GM12878 (cell line): ENCODE measurements at places on chromosomes 4 and X.

DNA sequence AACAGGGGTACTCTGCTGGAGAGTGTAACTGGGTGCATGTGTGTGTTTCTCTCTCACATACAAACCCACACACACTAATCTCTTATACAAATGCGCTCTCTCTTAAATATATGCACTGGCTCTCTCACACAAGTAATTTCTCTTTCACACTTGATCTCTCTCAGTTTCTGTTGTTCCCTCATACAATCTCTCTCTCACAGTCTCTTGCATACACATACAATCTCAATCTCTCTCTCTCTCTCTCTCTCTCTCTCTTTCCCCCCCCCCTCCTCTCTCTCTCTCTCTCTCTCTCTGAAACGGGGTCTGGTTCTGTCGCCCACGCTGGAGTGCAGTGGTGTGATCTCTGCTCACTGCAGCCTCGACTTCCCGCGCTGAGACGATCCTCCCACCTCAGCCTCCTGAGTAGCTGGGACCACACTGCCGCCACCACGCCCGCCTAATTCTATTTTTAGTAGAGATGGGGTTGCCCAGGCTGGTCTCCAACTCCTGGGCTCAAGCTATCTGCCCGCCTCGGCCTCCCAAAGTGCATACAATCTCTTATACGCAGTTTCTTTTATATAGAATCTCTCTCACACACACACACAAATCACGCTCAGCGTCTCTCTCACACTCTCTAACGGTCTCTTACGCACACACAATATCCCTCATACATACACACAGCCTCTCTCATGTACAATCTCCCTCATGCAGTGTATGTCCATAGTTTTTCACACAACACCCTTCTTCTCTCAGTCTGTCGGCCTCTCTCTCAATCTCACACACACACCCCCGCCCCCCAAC lies 518 bp upstream of the FAM241A start:
- H3K36me3 ChIP-seq: no peaks in the 10 kb centered on the region
- H3K27me3 ChIP-seq: peaks cover 2% of the 10 kb centered on the region
- DNase-seq: peak; percentile 16
- H3K4me1 ChIP-seq: peaks cover 5% of the 10 kb centered on the region; the same call in 1 of the 2 replicates
- H3K27ac ChIP-seq: no peak overlapping the region
- no peak overlapping the region; the same call in 1 of the 2 replicates for H3K4me3 ChIP-seq

- H3K27ac ChIP-seq: no peak overlapping the region
- H3K36me3 ChIP-seq: no peaks in the 10 kb centered on the region
Observed at GRCh38 chr4:3468154-3468553, 5.0 kb downstream of the DOK7 start.

GRCh38 chrX:135625995-135626394 lies 87.4 kb upstream of the CT45A1 start:
- H3K4me3 ChIP-seq: no peak overlapping the region
- no peaks in the 10 kb centered on the region for H3K27me3 ChIP-seq
- H3K27ac ChIP-seq: no peak overlapping the region
- no peak for DNase-seq
- no peaks in the 10 kb centered on the region for H3K36me3 ChIP-seq

GRCh38 chrX:38216642-38217041 lies 4.0 kb downstream of the SRPX start:
- H3K36me3 ChIP-seq: no peaks in the 10 kb centered on the region
- H3K27ac ChIP-seq: no peak overlapping the region
- DNase-seq: no peak
- H3K4me3 ChIP-seq: no peak overlapping the region
- H3K4me1 ChIP-seq: no peaks in the 10 kb centered on the region

DNA sequence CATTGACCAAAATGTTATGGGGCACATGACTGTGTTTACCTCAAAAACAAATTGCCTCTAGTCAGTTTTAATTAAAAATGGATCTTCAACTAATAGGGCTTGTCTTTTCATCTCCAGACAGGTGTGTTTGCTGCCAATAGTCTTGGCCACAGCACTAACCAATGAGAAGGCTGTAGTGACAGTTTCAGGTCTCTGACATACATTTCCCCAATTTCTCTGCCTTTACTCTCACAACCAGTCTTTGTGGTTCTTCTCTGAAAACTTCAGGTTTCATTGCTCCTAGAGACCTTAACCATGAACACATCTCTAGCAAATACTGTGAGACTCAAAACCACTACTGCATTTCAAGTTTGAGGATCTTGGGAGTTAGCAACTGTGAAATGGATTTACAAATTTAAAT lies 3.5 kb upstream of the EDNRA start:
- DNase-seq: no peak
- H3K4me1 ChIP-seq: no peaks in the 10 kb centered on the region
- H3K36me3 ChIP-seq: no peaks in the 10 kb centered on the region
- H3K27me3 ChIP-seq: peaks cover 3% of the 10 kb centered on the region
- no peak overlapping the region for H3K27ac ChIP-seq

DNA sequence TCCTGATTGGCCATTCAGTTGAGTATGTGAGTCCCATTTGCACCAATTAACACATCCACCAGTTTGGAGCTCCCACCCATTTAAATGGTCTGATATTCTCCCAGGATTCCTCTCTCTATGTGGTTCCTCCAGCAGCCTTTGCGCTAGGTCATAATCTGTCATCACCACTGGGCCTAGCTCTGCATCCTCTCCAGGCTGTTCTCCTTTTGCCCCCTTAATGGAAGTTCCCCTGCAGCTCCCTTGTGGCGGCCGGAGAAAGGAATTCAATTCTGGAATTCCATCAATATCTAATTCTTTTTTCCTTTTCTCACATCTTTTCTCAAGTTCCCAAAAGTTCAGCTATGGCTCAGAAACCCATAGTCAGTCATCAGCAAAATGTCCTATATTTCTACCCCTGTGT lies 2184.4 kb upstream of the AGA start:
- no peaks in the 10 kb centered on the region for H3K36me3 ChIP-seq
- no peaks in the 10 kb centered on the region for H3K27me3 ChIP-seq
- H3K4me3 ChIP-seq: no peak overlapping the region
- no peak for DNase-seq
- no peaks in the 10 kb centered on the region for H3K4me1 ChIP-seq

- H3K4me1 ChIP-seq: peaks cover 5% of the 10 kb centered on the region
- no peaks in the 10 kb centered on the region for H3K27me3 ChIP-seq
- H3K36me3 ChIP-seq: no peaks in the 10 kb centered on the region
- H3K27ac ChIP-seq: no peak overlapping the region
- DNase-seq: no peak
- no peak overlapping the region for H3K4me3 ChIP-seq
Observed at GRCh38 chr4:37721995-37722638, 35.9 kb upstream of the RELL1 start.

- H3K27ac ChIP-seq: no peak overlapping the region
- no peak for DNase-seq
- no peaks in the 10 kb centered on the region for H3K4me1 ChIP-seq
- H3K36me3 ChIP-seq: no peaks in the 10 kb centered on the region
- no peaks in the 10 kb centered on the region for H3K27me3 ChIP-seq
Observed at GRCh38 chr4:19566041-19566440, 685.7 kb upstream of the SLIT2 start.

GRCh38 chrX:19911784-19912183 lies 24.4 kb upstream of the SH3KBP1 start:
- H3K4me1 ChIP-seq: no peaks in the 10 kb centered on the region
- no peaks in the 10 kb centered on the region for H3K27me3 ChIP-seq
- H3K4me3 ChIP-seq: no peak overlapping the region

GRCh38 chr4:70280567-70280966 lies 38.2 kb downstream of the CSN3 start:
- no peaks in the 10 kb centered on the region for H3K4me1 ChIP-seq
- DNase-seq: no peak
- H3K4me3 ChIP-seq: no peak overlapping the region
- no peaks in the 10 kb centered on the region for H3K27me3 ChIP-seq
- H3K36me3 ChIP-seq: no peaks in the 10 kb centered on the region
- H3K27ac ChIP-seq: no peak overlapping the region

DNA sequence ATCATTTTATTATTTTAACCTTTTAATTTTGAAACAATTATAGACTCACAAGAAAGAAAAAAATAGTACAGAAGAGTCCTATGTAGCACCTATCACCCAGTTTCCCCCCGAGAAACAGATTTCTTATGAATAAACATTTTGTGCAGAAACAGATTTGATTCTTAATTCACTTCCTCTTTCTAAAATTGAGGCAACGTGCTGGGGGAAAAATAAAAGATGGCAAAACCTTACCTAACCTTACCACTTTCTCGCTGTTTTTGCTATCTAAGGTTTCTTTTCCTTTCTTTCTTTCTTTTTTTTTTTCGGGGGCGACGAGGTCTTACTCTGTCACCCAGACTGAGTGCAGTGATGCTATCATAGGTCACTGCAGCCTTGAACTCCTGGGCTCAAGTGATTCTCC lies 4.3 kb upstream of the CLNK start:
- peak overlapping the region; percentile 71 for H3K27ac ChIP-seq
- no peaks in the 10 kb centered on the region for H3K36me3 ChIP-seq
- H3K4me1 ChIP-seq: peaks cover 38% of the 10 kb centered on the region
- H3K4me3 ChIP-seq: no peak overlapping the region
- H3K27me3 ChIP-seq: no peaks in the 10 kb centered on the region
- DNase-seq: no peak

DNA sequence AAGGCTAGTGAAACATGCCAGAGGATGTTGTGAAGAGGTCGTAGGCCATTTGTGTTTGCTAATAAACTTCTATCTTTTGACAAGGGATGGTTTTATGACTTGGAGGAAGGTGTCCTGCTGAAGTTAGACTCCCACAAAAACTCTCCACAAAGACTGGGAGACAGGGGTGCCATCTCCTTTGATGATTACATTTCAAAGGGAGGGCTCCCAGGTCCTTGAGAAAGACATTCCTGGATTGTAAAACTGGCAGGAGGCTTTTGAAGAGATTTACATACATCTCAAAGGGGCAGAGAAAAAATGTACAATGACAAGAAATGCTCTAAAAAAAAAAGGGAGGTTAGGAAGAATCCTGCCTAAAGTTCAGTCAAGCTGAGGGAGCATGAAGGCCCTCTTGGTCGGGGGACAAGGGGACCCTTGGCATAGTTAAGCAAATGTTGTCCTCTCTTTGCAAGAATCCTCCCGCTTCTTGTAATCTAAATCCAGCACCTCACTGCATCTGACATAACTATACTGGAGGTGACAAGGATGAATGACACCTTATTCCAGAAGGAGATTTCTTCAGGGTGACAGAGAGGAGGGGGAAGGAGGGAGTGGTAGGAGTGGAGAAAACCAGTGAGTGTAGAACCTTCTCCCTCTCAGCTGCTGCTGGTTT lies 41.1 kb upstream of the MGST2 start:
- H3K27me3 ChIP-seq: no peaks in the 10 kb centered on the region; the same call in 1 of the 2 replicates
- H3K4me3 ChIP-seq: no peak overlapping the region
- no peaks in the 10 kb centered on the region for H3K4me1 ChIP-seq

- no peak overlapping the region for H3K27ac ChIP-seq
- H3K4me3 ChIP-seq: no peak overlapping the region
- no peaks in the 10 kb centered on the region for H3K36me3 ChIP-seq
- no peak for DNase-seq
- H3K27me3 ChIP-seq: no peaks in the 10 kb centered on the region
Observed at GRCh38 chrX:56968980-56969379, 26.4 kb downstream of the SPIN3 start.

GRCh38 chrX:120736989-120737388 lies 107.1 kb upstream of the C1GALT1C1 start:
- no peaks in the 10 kb centered on the region for H3K4me1 ChIP-seq
- H3K27me3 ChIP-seq: no peaks in the 10 kb centered on the region
- no peak overlapping the region for H3K4me3 ChIP-seq
- H3K27ac ChIP-seq: no peak overlapping the region
- DNase-seq: no peak
- H3K36me3 ChIP-seq: no peaks in the 10 kb centered on the region

DNA sequence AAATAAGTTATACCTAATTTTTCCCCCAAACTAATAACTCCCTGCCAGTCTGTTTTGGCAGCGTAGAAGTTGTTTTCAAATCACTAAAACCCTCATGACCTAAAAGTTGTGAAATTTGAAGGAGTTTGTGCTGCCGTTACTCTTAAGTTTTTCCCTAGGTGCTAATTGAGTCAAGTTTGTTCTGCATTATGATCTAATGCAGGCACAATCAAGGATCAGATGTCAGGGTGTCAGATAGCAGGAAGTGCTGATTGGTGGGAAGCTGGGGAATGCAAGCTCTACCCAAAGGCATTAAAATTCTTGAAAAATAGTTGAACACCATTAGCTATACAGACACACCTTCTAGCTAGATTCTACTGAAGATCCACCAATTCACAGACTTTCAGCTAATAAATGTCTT lies 51.9 kb downstream of the ARX start:
- H3K36me3 ChIP-seq: no peaks in the 10 kb centered on the region
- no peaks in the 10 kb centered on the region for H3K27me3 ChIP-seq
- H3K4me1 ChIP-seq: no peaks in the 10 kb centered on the region
- no peak for DNase-seq
- H3K4me3 ChIP-seq: no peak overlapping the region

DNA sequence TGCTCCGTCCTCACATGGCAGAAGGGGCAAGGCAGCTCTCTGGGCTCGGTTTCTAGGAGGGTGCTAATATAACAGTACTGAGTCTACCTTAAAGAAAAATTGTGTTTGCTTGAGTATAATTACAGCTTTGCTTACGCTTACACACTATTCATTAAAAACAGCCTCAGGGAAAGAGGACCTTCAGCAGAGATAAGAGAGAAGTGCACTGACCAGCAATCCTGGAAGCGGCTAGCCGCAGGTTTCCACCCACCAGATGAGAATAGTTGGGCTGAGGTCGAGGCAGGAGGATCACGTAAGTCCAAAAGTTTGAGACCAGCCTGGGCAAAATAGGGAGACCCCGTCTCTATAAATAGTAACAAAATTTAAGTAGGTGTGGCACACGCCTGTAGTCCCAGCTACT lies 15.2 kb upstream of the MRFAP1 start:
- H3K27me3 ChIP-seq: no peaks in the 10 kb centered on the region; the same call in 1 of the 2 replicates
- no peak overlapping the region for H3K4me3 ChIP-seq
- H3K27ac ChIP-seq: no peak overlapping the region
- no peaks in the 10 kb centered on the region for H3K36me3 ChIP-seq

DNA sequence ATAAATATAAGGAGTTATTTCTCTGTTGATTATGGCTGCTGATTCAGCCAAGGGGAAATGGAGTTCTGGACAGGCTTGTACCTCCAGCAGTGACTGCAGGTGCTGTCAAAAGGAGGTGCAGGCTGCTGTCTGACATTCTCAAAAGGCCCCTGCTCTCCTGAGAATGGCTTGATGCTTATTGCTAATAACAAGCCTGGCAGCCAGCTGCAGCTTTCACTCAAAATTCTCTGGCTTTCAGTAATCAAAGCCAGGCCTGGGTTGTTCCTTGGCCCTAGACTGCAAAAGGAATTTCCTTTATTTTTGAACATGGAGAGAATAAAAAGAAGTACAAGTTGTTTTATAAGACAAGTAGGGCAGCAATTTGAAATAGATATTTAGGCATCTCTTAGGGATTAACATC lies 575.9 kb downstream of the MID1IP1 start:
- H3K36me3 ChIP-seq: no peaks in the 10 kb centered on the region
- H3K27ac ChIP-seq: no peak overlapping the region
- H3K4me3 ChIP-seq: no peak overlapping the region
- H3K4me1 ChIP-seq: no peaks in the 10 kb centered on the region
